ENCODE measurements at places on chromosomes 2 and 18. TPM values are rescaled to one million over a fixed set of nuclear protein-coding genes. Genes with fewer than 3 reads are reported as not detected.

MARCHF4 gene
- polyA plus RNA-seq: not detected

SRD5A2 gene
- polyA plus RNA-seq: not detected

TUBA4B gene
- polyA plus RNA-seq: not detected

NEUROD1 gene
- polyA plus RNA-seq: not detected

SLC4A3 gene
- polyA plus RNA-seq: 42.9 TPM

KLHL30 gene
- polyA plus RNA-seq: 6.7 TPM

CASP8 gene
- polyA plus RNA-seq: 0.13 TPM

CFC1 gene
- 52.6 TPM for polyA plus RNA-seq

CNGA3 gene
- not detected for polyA plus RNA-seq

NXPH2 gene
- polyA plus RNA-seq: 5.4 TPM

SLC4A5 gene
- polyA plus RNA-seq: 3.3 TPM

GRCh38 chr2:238090887-238091286, 9.3 kb upstream of the ESPNL start:
- DNase-seq: no peak

DNA sequence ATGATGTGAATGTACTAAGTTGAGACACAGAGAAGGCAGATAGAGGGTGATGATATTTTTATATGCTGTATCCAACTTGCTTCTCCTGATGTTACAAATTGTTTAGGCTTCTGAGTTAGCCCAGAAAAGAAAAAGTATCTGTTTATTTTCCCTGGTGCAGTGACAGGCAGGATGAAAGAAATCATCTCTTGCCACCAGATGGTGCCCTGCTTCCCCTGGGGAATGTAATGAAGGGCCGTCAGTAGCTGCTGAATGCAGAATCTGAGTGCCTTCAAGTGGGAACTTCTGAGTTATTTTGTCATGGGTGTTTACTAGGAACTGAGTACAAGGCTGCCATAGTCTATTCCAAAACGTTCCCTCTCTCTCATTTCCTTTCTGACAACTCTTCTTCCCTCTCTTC, 525.6 kb downstream of the MBD2 start:
- peak; percentile 61 for DNase-seq

- DNase-seq: no peak
These were observed 8.7 kb downstream of the TMEM182 start for GRCh38 chr2:102770506-102770905.

- DNase-seq: no peak
These were observed 58.1 kb upstream of the SLC66A3 start for GRCh38 chr2:11097038-11097720.

GRCh38 chr2:37820471-37820986, 104.6 kb upstream of the RMDN2 start:
- DNase-seq: no peak

GRCh38 chr2:100350661-100351185, 28.4 kb upstream of the LONRF2 start:
- DNase-seq: no peak

GRCh38 chr2:241975593-241976284, 106.2 kb downstream of the RTP5 start:
- peak; percentile 31 for DNase-seq

- peak; percentile 6 for DNase-seq
These were observed 40.4 kb downstream of the EN1 start for GRCh38 chr2:118806797-118807667.

DNA sequence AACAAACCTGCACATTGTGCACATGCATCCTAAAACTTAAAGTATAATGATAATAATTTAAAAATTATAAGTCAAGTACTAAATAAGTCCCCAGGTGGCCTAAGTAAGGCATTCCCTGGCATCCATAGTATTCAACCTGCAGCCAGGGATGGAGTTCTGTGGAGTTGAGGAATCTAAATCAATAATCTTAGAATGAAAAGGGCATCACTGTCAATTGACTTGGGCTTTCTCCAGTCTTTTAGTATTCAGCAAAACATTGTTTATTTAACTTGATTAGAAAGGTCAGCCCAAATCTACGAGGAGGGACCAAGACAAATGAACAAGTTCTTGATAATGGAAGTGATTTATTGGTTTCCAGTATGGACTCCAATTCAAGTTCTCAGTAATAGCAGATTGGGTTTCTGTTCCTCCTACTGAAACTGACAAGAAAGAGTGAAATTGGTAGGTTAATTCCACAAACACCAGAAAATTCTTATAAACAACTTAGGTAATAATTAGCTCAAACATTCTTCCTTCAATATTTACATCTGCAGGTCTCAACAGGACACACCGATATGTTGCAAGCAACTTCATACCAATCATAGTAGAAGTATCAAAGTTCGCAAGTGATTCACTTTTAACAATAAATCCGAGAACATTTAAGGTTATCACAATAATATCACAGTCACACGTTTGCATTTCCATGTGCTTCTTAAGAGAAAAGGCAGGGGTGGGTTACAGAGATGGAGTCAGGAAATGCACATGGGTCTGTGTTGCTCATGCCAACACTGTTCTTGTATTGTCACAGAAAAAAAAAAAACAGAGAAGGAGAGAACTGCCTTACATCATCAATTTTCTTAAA, 51.7 kb upstream of the EHBP1 start:
- DNase-seq: no peak

DNA sequence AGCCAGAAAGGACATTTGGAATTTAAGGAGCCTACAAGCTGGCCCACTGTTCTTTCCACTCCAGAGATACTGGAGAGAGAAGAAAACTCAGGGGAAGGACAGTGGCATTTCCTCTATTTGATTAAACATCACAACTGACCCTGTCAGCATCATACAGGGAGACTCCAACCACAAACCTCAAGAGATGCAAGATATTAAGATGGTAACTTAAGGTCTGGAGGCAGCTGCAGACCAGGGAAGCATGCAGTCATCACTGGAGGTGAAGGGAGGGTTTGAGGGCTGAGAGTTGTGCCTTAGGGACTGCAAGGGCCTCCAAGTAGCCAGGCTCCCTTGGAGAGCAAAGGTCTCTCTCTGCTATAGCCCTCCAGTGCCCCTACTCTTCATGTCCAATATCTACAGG, 67.4 kb downstream of the RNF152 start:
- DNase-seq: peak; percentile 13

GRCh38 chr2:99707592-99707991, 217.8 kb upstream of the REV1 start:
- DNase-seq: peak; percentile 37

GRCh38 chr18:77461062-77461688, 211.5 kb downstream of the GALR1 start:
- DNase-seq: no peak

DNA sequence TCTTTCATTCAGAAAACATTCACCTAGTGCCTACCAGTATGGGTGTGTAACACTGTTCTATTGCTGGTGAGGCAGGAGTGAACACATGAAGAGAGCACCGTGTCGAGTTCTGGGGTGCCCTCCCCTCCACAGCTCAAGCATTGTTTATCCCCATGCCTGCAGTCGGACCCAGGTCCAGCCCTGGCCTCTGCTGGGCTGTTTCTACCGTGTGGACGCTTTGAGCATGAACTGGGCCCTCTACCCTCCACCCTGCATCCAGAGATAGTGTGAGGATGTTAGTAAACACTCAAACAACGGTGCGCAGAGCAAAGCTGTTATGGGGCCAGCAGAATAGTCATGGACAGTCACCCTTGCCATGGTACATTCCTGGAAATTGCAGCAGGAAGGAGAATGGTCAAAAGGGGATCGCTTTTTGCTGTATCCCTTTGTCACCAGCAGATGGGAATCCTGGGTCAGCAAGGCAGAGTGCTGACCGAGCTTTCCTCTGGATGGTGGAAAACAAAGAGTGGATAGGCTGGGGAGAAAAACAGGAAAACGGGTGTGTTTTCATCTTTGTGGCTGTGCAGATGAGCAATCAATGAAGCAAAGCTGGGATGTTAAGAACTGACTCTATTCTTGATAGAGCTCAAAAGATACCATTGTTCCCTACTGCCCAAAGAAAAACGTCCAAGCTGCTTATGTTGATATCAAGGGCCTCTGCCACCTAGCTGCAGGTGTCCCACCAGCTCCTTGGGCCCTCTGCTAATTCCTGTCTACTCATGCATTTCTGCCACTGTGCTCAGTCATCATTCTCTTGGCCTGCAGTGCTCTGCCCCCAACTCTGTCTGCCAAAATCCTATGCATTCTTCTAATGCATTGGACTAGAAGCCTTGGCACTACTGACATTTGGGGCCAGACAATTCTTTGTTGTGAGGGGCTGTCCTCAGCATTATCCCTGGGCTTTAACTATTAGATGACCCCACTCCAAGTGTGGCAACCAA, 38.7 kb downstream of the REEP1 start:
- DNase-seq: peak; percentile 37

GRCh38 chr2:65639156-65639864, 206.9 kb upstream of the SPRED2 start:
- no peak for DNase-seq

GRCh38 chr18:61982475-61982874, 89.7 kb upstream of the RNF152 start:
- no peak for DNase-seq

DNA sequence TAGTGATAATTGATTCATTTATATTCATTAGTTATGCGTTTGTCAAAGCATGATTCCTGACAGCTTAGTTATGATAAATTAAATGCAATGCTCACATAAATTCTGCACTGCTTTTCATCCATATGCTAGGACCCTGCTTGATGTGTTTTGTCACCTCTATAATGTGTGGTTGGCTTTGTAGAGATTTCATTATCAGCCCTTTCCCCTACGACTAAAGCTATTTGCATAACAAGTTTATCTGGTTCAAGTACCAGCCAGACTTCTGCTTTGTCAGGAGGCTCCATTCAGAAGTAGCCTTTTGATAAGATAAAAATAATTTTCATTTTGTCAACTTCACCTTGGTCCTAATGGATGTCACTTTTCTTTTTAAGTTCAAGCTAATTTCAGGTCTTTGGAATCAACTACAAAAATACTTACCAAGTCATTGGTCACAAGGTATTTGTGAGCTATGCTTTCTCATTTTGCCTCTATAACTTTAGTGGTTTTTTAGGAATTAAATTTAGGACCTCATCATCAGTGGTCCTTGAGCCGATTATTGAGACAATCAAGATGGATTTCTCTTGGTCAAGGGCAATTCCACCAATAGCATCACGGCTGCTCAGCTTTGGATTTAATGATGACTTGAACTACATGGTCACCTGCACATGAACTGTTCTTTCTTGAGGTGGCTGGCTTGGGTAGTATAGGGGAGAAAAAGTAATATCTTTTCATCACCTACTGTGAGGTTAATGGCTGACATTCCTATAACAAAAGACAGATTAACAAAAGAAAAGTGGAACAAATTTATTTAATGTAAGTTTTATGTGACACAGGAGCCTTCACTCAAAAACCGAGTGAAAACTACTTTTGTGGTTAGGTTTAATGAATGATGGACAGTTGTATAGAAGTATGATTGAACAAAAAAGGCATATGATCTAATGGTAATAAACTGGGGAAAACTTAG, 162.1 kb downstream of the MYO3B start:
- no peak for DNase-seq

DNA sequence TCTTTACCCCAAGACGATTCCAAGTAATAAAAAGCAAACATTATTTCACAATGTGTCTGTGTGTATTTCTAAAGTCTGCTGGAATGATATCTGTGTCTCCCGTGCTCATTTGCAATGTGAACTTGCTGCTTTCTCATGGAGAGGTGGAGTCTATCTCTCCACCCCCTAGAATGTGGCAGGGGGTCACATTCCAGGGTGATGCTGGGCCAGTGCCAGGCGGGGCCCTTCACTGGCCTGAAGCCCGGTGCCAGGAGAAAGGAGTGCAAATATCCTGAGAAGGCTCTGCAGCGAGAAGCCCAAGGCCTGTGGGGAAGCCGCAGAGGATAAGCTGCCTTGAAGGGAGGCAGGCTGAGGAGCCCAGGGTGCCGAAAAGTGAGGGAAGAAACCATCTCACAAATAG, 26.8 kb upstream of the LDLRAD4 start:
- peak; percentile 60 for DNase-seq

GRCh38 chr18:13247506-13247905, 28.9 kb downstream of the LDLRAD4 start:
- DNase-seq: no peak

DNA sequence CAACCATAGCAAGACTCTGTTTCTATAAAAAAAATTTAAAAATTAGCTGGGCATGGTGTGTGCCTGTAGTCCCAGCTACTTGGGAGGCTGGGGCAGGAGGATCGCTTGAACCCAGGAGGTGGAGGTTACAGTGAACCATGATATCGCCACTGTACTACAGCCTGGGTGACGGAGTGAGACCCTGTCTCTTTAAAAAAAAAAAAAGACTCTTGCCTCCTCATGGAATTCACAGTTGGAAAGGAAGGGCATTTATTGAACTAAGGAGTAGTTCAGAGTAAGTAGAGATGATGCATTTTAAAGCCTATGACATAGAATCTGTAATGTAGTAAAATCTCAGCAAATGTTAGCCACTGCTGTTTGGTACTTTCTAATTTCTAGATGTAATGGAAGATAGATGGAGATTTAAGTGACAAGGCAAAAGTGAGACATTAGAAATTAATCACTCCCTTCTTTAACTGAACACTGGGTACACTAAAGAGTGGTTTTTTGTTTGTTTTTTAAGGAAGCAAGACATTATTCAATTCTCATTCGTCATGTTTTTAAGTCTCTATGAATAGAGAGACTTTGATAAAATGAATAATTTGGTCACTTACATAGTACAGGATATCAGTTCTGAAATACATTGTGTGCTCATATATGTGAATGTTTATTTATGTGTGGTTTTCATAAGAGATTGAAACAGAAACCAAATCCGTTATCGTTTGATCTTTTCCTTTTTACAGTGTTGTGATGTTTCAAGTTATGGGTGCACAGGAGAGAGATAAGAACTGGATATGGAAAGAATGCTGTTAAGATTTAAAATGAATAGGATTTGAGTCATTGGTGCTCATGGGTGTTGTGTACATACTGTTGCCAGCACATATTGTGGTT, 186.1 kb upstream of the STON1 start:
- DNase-seq: no peak

- no peak for DNase-seq
These were observed 137.6 kb downstream of the HDAC4 start for GRCh38 chr2:239263231-239263630.

DNA sequence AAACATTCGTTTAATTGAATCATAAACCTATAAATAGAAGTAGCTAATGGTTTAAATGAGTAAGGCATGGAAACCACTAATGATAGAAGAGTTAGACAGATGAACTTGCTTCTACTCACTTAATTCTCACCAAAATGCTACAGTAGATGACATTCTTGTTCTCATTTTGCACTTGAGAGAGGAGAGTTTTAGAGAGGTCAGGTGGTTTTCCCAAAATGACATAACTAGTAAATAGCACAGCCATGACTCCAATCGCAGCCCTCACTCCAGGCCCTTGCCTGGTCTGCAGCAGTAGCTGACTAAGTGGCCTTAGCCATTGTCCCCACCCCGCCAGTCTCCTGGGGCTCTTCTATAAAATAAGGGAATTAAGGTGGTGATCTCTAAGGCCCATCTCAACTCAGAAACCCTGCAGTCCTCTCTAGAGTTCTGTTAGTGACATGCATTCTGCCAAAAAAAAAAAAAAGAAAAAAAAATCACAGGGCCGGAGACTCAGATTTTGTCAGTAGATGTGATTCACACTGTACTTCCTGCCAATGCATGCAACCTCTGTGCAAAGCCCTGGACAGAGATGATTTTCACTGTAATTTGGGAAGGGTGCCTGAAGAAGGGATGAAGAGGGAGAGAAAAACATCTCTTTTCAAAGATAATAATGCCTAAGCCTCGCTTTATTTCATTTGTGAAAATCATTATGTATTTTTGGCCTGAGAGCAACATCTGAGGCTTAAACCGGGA, 221.8 kb downstream of the ANAPC1 start:
- no peak for DNase-seq

Measured in cardiac muscle cell (in vitro differentiated cells and primary cell).